Stimulated activated CD4-positive, alpha-beta T cell treated with anti-CD3 and anti-CD28 coated beads, Interleukin-1b, Interleukin-23, amount 100 ng/mL, for 4 hours (primary cell): ENCODE measurements at places on chromosomes 11 and 22.

- DNase-seq: no peak
These were observed 227.7 kb upstream of the ANO5 start for GRCh38 chr11:21965221-21965620.

GRCh38 chr11:79296141-79296540 is 144.7 kb downstream of the TENM4 start:
- no peak for DNase-seq

- DNase-seq: no peak
These were observed 19.7 kb downstream of the SLC37A2 start for GRCh38 chr11:125082611-125083311.

DNA sequence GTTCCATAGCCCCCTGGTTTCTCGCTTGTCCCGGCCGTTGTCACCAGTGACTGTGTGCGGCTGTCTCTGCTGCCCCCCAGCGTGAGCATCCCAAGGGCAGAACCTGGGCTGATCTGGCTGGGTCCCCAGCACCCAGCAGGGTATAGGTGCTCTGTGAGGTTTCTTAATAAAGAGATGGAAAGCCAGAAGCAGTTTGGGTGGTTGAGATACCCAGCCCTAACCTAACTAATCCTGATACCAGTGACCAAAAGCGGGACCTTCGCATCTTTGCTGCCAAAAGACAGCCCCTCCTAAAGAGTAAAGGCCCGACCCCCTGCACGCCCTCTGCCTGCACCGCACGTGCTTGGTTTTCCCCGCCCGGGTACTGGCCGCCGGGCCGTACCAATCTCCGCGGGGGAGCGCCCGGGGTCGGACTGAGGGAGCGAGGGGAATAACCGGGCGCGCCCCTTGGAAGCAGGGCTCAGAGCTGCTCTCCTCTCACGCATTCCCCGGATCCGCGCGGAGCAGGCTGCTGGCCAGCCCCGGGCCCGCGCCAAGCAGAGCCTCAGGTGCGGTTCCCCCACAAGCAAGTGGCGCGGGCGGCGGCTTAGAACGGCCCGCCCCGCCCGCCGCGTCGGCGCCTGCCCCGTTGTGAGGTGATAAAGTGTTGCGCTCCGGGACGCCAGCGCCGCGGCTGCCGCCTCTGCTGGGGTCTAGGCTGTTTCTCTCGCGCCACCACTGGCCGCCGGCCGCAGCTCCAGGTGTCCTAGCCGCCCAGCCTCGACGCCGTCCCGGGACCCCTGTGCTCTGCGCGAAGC is at the start of gene DGAT2:
DGAT2 (plus strand) TSS at position 667 of the 797 bp plus-strand sequence. CDS start 214 bp downstream, outside the sequence.
- DNase-seq: peak; percentile 52

- no peak for DNase-seq
These were observed 16.9 kb downstream of the MS4A6A start for GRCh38 chr11:60165951-60166350.

DNA sequence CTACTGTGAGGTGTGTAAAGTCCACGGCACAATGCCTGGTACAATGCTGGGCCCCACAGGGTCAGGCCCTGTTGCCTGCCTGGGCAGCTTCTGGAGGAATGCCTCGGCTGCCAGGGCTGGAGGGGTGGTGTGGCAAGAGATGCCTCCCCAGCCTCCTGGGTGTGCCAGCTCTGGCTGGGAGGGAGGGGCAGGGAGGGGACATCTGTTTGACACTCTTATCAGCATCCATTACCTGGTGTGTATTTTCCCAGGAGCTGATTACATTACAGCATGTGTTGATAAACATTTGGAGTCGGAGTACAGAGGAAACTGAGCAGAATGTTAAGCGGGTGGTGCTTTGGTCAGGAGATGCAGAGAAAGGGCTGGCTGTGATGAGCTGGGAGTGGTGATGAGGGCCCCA is 11.0 kb upstream of the NECTIN1 start:
- no peak for DNase-seq

DNA sequence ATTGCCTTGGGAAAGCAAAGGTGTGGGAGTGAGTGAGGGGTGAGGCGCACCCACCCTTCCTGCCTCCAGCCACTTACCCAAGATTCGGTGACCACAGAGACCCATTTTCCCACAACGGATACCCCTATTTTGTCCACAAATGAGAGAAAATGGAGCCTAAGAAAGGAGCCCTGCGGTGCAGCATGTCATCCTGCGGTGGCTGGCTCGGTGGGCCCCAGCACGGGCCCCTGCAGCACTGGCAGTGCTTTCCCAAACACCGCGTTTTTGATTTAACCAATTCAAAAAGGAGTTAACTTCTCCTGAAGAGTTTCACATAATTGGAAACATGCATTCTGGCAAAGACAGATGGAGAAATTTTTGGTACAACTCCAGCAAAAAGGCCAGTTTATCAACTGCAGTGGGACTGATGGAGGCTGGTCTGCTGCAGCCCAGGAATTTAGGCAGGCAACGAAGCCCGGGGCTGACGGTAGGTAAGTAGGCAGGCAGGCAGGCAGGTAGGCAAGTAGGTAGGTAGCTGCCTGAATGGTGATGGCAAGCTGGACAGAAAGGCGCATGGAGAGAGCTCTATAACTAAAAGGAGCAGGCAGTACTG is 84.2 kb downstream of the FDX1 start:
- no peak for DNase-seq

DNA sequence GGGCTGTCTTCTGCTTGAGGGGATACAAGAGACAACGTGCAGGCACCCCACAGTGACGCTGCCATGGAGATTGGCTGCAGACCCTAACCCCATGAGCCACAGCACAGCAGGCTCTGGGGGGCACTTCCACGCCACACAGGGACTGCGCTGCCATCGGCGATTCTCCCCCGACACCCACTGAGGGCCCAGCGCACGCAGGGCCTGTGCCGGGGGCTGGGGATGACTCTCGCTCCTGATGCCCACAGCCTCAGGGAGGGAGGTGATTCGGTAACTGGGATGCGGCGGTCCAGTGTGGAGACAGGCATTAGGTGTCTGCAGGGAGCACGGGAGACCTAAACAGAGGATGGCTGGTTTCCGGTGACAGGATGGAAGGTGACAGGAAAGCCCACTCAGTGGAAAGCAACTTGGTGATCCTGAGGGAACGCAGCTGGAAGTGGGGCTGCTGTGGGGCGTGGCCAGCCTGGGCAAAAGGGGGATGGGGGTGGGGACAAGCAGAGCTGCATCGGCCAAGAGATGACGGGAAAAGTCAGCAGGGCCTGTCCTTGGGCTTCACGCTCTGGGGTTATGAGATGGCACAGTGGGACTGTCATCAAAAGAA is 37.7 kb downstream of the EFCAB6 start:
- DNase-seq: no peak

DNA sequence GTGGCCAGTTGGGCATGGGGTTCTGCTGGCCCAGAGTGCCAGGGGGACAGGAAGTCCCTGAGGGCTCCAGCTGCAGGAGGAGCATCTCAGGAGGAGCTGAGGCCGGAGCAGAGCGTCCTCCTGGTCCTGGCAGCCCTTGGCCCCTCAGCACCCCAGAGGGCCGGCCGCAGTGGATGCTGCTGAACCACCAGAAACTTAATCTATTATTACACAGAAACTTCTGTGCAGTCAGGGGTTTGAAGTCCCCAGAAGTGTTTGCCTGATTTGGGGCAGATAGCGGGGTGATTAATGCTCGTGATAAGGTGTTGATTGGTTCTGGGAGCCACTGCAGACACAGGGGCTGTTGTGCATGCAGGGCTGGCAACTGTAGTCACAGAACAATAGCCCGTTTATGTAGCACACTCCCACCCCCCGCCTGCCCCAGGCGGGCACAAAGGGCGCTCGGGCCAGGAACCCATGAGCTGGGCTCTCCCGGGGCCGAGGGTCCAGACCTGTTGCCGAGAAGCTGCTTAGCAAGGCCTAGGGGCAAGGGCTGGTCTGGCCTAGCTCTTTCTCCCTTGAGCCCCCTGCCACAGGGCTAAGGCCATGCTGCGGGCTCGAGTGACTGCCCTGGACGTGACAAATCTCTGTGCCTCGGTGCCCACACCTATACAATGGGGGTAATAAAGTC is 29.0 kb upstream of the KCNQ1OT1 start:
- no peak for DNase-seq

DNA sequence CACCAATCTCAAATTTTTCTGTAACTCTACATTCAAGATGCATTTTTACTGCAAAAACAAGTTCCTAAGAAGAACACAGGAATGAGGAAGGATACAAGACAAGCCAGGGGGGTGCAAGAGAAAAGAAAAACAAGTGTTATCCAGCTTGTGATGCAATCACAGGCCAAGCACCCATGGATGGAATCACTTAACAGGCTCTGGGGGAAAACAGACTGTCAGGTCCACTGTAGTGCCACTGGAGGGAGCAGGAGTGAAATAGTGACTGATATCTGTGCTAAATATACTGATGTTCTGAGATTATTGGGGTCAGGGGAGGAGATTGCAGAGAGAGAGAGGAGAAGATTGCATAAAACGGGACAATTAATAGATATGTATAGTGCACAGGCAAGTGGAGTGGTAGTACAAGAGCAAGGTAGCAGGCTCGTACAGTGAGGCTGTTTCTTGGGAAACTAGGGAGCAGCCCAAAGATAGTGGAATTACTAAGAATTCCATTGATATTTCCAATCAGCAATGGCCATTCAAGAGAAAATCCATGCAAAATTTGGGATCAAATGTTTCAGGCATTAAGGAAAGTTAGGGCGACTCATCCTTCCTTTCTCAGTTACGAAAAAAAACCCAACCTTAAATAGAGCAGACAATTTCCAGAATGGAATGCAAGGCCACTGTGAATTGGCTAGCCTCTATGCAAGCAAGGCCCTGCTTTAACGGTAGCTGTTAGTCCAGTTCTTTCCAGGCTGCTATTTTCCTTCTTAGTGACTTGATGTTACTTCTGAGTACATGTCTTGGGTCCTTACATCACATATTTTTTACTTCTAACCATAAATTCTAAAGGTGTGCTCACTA is 52.2 kb upstream of the CEP126 start:
- DNase-seq: no peak

DNA sequence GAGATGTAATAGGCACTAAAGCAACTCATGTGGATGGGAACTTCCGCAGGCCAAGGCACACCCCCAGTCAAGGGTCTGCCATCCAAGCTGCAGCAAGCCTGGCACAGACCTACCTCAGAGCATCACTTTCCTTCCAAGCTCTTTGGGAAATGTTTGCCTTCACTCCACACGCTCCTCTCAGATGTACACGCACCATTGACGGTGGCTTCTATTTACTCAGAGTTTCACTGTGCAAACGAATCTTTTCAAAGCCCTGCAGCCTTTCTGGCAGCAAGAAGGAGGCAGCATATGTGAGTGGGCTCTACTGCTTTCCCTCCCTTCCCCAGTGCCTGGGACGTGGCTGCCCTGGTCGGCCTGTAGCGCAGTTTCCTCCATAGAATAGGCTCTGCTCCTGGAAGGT is 60.9 kb upstream of the USP47 start:
- DNase-seq: no peak

DNA sequence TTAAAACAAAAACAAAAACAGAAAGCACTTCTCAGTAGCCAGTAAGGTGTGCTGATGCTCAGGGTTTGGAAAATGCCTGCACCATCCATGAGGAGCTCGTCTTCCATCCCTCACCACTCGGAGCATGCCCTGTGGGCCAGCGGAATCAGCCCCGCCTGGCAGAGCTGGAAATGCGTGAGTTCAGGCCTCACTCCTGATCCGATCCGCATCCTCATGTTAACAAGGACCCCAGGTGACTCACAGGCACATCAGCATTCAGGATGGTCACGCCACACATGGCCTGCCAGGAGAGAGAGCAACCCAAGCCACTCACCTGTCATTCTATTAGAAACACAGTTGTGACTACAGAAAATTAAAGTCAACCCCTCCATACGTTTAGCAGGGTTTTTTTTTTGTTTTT is 188.5 kb downstream of the MPPED1 start:
- DNase-seq: no peak

- no peak for DNase-seq
These were observed 472.3 kb downstream of the FAM181B start for GRCh38 chr11:82261367-82261766.

DNA sequence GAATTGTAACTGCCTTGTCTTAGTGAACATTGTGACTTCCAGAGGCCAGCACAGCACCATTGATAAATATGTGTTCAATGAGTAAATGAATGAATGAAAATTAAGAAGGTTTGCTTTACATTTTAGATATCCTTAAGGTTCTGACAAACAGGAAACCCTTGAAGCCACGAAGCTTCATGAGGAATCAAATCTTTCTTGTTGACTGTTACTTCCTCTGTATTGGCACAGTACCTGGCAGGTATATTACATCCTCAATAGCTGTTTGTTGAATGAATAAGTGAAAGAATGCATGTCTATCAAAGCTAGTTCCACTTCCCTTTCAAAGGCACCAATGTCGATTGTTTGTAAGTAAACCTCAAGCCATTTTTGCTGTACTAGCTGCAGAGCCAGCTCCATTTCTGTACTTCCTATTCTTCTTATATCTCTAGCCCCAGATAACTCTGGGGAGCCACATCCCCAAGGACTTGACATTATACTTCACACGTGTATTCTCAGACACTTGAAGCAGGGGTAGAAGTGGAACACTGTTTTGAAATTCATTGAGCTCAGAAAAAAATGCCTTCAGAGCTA is 140.3 kb upstream of the RAG2 start:
- no peak for DNase-seq

DNA sequence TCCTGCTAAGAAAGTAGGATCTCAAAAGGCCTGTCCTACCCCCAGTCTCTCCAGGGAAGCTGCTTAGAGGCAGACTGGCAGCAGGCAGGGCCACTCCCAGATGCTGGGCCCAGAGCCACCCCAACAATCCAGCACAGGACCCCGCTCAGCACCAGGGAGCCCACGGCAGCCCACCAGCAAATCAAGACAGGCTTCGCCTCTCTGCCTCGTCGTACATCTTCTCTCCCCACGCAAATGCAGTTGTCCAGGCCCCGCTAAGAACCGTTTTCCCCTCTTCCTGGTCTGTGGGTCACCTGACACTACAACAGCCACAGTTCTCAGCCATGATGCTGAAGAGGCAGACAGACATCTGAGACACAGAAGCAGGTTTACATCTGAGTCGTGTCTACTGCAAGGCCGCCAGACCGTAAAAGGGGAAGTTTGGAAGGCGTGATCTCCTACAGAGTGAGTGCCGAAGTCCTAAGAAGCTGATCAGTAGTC is 51.1 kb downstream of the IGSF9B start:
- no peak for DNase-seq

- DNase-seq: no peak
These were observed 119.8 kb downstream of the KCNQ1OT1 start for GRCh38 chr11:2580061-2580421.

GRCh38 chr22:27241430-27242321 is 559.9 kb downstream of the MN1 start:
- DNase-seq: no peak

- DNase-seq: no peak
These were observed 9.1 kb downstream of the FLRT1 start for GRCh38 chr11:64044730-64045393.

DNA sequence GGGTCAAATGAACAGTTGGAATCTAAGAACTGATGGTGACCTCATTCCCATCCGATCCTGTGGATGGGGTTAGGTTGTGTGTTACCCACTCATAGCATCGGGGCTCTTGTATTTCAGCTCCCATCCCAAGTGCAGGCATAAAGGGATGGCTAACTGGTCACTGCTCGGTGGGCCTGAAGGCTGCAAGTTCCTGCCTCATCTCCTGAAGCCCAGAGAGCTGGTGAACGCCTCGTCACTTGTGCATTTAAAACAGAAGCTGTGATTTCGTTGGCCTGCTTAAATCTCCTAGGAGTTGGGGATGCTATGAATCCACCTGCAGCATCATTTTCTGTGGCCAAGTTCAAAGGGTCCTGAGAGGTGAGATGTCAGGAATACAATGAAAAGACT is 477.0 kb downstream of the TBC1D22A start:
- no peak for DNase-seq
